ENCODE measurements at places on chromosomes 7 and 10.

- no peak for DNase-seq
Observed at GRCh38 chr10:130339091-130339490, 202.9 kb downstream of the GLRX3 start.

- no peak for DNase-seq
Observed at GRCh38 chr7:127437241-127437640, 44.7 kb upstream of the ZNF800 start.

- DNase-seq: no peak
Observed at GRCh38 chr7:50696810-50697582, 85.7 kb downstream of the GRB10 start.

DNA sequence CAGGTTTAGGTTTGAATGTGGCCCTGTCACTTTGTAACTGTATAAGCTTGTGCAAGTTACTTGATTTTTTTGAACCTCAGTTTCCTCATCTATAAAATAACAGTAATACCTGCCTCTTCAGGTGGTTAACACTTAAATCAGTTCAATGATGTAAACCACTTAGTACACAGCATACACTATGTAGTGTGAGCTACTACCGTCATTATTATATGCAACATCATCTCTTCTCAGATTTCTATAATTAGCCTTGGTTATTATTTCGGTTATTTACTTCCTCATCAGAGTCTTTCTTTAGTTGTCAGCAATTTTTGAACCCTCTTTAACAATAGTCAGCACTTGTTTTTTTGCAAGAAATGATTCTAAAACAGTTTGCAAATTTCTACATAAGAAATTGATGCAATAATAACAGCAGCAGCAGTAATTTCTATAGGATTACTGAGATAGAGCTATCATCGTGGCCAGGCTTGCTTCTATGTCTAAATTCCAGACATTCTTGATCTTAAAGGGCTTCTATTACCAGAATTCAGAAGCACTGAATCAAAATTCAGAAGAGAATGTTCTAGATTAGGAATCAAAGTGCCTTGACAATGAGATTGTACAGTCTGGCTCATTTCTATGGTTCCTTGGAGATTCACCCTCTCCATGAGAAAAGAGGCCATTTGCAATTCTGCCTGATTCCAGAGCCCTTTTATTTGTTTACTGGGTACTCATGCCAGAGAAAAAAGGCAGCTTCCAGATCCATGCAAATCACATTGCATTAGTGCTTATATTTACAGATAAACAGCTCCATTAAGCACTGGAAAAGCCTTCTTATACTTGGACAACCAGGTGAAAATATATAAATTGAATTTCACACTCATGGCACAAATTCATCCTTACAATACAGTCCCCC, 25.0 kb upstream of the WDR11 start:
- no peak for DNase-seq

DNA sequence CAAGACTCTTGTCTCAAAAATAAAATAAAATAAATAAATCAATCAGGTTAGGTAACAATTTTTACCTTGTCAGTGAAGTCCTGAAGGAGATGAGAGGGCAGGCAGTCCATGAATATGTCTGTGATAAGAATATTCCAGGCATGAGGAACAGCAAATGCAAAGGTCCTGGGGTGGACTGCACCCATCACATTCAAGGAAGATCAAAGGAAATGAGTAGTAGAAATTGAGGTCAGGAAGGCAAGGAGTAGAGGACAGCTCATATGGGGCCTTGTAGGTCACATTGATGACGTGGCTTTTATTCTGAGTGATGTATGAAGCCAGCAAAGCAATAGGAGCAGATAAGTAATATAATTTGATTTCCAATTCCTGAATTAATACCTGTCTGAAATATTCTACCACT, 76.5 kb upstream of the TCF7L2 start:
- DNase-seq: no peak

DNA sequence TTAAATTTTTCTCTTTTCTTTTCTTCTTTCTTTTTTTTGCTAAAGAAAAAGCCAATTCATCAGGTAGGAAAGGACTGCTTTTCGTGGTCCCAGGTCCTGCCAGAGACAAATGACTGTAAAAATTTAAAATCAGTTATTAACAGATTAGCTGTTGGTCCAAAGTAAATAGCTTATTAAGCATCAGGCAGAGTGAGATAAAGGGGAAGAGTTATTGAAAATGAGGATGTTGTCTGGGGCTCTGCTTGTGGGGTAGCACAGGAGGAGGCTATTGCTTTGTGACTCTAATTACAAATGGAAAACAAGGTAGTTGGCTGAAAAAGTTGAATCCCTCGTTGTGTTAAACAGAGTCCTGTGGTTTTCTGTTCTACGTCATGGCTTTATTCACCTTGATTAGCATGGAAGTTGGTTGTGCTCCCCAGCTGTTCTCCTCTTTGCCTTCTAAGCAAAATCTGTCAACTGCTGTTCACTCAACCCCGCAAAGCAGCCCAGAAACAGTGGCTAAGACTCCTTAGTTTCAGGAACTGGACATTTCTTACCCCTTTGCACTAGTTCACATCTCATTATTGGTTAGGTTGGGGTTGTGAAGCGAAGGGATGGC, 128.9 kb downstream of the SNX10 start:
- no peak for DNase-seq

DNA sequence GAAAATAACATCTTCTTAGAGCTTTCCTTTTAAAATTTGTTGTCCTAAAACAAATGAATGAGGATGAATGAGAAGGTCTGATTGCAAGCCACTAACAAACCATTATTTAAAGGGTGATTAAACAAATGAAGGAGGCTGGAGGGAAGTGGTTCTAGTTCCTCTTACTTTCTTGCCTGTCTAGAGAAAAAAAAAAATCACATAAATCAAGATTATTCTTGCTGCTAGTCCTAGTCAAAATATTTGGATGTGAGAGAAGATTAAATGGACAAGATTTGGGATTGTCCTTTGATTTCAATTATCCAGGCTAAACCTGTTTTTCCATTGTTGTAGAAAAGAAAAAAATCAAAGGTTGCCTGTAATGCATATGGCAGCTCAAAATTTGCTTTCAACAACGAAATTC, 3.3 kb downstream of the SKAP2 start:
- DNase-seq: no peak

GRCh38 chr7:107998660-107999480, 4.1 kb downstream of the LAMB1 start:
- no peak for DNase-seq

DNA sequence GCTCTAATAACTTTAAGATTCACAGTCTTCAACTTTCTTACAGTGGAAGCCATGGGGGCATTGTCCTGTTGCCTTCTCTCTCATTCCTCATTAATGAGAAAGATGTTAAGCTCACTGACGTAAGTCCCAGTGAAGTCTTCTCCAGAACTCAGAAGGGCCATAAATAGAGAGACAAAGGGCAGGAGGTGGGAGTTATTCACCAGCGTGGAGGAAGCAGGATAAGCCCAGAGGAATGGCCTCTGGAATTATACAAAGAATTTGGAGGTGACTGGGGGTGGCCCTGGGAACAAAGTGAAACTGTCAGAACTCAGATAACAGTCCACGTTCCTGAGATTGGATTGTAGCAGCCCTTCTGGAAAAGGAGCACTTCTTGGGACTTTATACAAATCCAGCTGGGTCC, 52.4 kb downstream of the SORBS1 start:
- no peak for DNase-seq

All from stimulated activated CD4-positive, alpha-beta T cell treated with anti-CD3 and anti-CD28 coated beads, Interleukin-1b, Interleukin-23, amount 100 ng/mL, for 1 hour (primary cell).